GM23338 (cell line): ENCODE measurements at places on chromosomes 16 and 17. TPM values are rescaled to one million over a fixed set of nuclear protein-coding genes. Genes with fewer than 3 reads are reported as not detected.

The CCDC102A gene
- total RNA-seq, result 4.7 and 5.2 TPM in 2 replicates

The MAF gene
- total RNA-seq, result 0.89 and 2.5 TPM in 2 replicates

DNA sequence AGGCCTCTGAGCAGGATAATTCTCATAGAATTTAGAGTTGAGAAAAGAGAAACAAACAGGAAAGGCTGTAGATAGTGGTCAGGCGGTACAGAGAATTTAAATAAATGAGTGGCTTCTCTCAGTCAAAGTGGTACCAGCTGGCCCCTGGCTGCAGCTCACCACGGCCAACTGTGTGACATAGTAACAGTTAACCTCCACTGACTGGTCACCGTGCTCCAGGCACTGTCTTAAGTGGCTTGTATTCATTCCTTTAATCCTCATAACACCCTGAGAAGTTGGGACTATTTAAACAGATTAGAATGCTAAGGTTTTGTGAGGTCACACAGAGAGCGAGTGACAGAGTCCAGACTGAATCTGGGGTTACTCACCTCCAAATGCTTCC is 108.9 kb downstream of the GNAO1 start:
- no peak for DNase-seq

The ZNF423 gene
- 39.6 and 41.8 TPM in 2 replicates for total RNA-seq

The HSD11B2 gene
- total RNA-seq, result 23.0 and 25.1 TPM in 2 replicates

- no peak for DNase-seq
Measured at GRCh38 chr16:66647866-66648265, 43.4 kb downstream of the CMTM3 start.
